ENCODE measurements at places on chromosomes 11 and 22.

DNA sequence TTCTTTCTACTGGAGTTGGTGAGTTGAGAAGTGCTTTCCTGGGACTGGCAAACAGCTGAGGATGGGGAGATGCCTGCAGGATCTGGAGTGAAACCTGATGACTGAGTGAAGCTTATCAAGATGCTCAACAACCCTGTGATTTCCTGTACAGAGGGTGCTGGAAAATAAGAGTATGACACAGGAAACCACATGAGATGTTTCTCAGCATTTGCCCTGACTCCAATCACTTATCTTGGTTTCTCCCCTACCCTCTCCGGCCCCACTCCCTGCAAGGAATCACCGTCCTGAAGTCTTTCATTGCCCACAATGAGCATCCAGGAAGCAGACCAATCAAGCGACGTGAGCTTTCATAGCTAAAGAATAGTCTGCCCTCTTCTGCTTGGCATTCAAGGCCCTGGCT is at the start of gene MRGPRX2:
TSS of gene MRGPRX2 (minus strand) at position 89 of the 400 bp plus-strand sequence. CDS start 4,315 bp downstream, outside the sequence.
- DNase-seq = no peak

DNA sequence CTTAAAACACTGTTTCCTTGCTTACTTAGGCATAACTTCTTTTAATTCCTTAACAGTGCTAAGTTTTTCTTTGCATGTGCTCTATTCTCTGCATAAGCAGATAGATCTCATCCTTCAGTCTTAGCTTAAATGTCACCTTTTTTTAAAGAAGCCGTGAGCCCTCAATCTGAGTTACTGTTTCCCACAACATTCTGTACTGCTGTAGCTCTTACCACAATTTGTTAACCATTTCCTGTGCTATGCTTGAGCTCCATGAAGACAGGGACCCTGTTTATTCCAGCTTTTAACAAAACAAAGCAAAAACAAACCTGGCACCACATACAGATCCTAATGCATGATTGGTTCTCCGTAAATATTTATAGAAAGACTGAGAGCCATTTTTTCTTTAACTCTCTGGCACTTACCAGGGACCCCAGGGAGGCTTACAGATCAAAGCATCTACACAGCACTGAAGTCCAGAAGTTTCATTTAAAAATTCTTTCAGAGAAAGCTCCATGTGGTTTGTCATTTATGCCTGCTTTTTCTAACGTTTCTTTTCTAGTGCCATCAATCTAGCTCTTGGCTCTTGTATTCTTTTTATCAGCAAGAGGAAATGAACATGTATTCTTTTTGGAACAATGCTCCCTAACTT is 74.9 kb downstream of the DYNC2H1 start:
- DNase-seq = no peak

GRCh38 chr11:69854713-69855112 is 35.5 kb upstream of the FGF3 start:
- DNase-seq = no peak

GRCh38 chr11:2767071-2767470 is 67.3 kb upstream of the KCNQ1OT1 start:
- DNase-seq = no peak

DNA sequence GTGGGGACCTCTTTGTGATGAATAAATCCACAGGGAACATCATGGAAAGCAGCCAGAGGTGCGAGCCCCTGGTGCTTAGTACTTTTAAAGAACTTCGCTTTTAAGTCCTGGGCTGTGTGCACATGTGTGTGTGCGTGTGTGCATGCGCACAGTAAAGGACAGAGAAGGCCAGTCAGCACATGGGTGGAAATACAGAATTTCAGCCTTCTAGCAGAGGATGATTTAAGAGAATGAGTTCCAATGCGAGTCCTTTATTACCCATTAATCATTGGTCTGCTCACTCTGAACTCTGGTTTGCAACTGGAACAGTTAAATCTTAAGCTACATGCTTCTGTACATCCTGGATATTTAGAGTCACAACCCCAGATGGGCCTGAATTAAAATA is 18.9 kb downstream of the TEAD1 start:
- no peak for DNase-seq

DNA sequence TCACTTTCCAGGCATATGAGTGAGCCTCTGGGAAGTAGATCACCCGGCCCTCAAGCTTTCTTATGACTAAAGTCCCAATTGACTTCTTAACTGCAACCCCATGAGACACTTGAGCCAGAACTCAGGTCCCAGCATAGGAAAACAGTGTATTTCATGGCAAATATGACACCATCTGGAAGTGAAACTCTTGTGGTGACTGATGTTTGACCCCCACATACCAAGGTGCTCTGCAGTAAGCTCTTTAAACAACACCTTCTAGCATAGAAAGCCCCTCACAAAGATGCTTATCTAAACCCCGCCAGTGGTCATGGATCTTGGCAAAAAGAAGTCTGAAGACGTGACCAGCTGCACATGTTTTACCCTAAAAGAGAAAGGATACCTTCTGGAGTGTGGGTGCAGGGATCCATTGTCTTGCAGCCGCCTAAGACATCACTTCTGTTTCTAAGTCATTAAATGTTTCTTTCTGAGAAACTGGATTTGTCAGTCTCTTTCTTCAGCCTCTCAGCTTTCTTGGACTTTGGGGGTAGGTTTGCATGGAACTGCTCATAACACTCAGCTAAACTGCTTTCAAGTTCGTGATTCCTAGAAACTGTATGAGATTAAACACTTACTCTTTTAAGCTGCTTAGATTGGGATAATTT is 7.4 kb upstream of the PELI3 start:
- no peak for DNase-seq

DNA sequence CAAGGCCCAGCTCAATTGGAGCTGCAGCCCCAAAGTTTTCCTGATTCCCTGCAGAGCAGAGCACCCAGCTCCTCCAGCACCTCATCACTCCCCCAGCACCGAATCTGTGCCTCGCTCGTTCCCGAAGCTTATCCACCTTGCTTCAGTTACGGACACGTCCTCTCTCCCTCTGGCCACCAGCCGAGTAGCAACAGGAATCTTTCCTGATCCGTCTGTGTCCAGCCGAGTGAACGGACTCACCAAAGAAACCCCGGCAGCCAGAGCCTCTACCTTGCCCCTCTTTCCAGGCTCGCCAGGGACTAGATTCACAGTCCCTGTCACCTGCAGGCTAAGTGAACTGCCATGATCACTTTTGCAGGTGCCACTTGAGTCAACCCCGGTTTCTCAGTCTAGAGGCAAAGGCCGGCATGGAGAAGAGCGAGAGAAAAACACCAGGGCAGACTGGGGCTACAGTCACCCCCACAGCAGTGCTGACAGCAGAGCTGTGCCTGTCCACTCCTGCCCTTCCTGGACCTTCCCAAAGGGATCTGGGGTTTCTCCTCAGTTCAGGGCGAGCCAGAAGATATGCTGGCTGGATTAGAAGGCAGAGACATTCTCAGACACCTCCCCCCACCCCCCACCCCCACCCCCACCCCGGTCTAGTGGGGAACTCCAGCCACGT is 32.3 kb downstream of the BID start:
- DNase-seq = no peak

GRCh38 chr11:47915374-47915773 is 65.0 kb upstream of the PTPRJ start:
- DNase-seq = no peak

DNA sequence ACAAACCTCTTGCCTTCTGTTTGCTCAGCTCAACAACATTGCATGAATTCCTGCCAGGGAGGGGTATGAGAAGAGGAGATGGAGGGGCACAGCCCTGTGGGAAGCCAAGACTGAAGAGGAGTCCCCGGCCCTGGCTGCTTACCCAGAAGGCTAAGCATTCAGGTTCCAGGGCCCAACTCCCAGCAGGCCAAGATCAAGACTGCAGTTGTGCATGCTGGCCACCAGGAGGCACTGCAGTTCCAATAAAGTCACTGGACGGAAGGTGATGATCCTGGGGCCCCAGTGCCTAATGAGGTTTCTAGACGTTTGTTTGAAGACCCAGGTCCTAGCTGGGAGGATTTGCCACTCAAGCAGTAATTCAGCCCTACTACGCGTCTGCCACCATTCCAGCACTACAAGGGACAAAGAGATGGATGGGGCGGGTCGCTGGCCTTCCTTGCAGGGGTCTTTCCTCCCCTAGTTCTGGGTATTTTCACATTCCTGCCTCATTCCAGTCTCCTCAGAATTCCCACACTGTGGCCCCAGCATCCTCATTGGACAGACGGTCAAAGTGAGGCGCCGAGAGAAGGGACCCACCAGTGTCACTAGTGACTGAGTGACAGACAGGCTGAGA is 23.6 kb downstream of the ALX4 start:
- DNase-seq = peak; percentile 43

DNA sequence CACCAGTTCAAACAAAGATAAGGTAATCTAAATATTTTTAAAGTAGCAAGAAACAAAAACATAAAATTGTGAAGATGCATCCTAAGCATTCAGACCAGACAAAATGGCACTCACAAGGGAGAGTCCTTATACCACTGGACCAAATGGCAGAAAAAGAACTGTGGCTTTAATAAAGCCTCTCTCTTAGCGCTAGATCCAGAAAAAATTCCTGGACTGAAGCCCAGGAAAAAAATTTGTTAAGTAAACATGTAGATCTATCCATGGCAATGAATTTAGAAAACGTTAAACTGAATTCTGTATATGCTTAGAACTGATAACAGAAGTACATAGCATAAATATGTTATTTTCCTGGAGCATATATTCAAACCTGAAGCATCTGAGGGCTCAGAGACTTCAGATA is 11.8 kb upstream of the CD59 start:
- DNase-seq = no peak

GRCh38 chr11:64890522-64890939 is 12.1 kb upstream of the EHD1 start:
- DNase-seq = no peak

DNA sequence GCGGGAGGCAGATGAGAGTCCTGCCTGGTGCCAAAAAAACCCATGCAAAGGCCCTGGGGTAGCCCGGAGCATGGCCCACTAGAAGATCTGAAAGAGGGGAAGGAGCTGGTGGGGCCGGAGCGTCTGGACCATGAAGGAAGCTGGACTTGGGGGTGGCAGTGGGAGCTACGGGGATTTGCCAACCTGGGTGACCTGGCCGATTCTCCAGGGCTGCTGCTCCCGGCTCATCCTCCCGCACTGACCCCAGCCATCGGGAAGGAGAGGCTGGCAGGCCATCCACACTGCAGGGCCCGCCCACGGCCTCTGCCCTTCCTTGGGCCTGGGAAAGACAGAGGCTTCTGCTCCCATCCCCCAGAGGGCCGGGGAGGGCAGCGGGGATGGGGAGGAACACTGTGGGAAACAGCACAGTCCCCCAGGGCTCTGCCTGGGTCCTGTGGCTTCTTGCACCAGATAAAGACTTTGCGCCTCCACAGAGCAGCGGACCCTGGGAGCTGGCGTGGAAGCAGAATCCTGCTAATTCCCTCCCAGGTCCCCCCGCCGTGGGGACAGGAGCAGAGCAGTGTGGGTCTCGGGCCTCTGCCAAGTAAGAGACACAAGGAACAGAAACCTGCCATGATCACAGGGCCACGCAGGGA is 87.1 kb upstream of the LINC01488 start:
- DNase-seq = no peak

DNA sequence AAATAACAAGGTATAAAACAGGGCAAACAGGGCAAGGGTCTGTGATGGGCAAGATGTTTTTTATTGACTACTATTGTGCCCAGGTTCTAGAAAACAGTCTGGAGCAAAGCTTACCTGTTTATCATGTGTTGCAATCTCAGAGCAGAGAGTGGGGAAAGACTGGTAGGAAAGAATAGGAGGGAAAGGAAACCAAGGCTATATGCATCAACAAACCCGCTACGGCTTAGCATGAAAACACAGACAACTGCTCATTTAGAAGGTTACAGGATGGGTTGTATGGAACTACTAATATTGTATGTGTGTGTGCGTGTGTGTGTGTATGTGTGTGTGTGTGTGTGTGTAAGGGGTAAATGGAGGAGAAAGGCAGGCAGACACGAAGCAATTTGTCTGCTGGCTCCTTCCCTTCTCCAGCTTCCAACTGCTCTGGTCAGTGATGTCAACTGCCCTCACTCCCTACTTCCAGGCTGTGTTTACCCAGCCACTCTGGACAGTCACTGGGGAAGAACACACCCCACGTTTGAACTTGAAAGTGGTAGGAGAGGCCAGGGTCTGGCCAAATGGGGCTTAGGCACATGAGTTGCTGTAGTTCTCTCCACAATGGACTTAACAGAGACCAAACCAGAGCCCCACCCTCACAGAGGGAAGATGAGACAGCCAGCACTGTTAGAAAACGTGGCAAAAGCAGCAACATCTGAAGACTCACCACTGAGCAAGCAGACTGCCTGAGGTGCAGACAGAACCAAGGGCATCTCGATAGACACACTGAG is 47.0 kb downstream of the GAB2 start:
- no peak for DNase-seq

GRCh38 chr22:39353346-39353745 is 3.6 kb downstream of the SYNGR1 start:
- no peak for DNase-seq

- DNase-seq = no peak
These were observed 49.2 kb upstream of the SYT7 start for GRCh38 chr11:61630089-61630488.

DNA sequence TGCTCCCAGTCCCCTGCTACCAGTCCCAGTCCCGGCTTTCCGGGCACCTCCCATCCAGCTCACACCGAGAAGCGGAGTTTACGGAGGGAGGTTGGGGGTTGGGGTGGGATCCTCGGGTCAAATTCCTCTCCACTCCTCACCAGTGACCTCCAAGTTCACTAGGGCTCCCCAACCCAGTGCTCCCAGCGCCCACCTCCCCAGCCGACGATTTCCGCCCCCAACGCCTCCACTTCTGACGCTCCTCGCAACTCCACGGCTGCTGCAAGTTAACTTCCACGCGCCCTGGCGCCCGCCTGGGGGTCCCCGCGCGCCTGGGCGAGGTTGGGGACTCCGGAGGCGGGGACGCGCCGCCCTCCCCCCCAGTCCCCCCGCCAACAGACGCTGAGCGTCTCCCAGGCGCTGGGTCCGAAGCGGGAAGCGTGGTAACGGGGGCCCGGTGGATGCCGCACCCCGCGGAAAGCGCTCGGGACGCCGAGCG is 526 bp downstream of the TPST2 start:
- no peak for DNase-seq

GRCh38 chr11:134178032-134178674 is 45.6 kb downstream of the NCAPD3 start:
- no peak for DNase-seq

DNA sequence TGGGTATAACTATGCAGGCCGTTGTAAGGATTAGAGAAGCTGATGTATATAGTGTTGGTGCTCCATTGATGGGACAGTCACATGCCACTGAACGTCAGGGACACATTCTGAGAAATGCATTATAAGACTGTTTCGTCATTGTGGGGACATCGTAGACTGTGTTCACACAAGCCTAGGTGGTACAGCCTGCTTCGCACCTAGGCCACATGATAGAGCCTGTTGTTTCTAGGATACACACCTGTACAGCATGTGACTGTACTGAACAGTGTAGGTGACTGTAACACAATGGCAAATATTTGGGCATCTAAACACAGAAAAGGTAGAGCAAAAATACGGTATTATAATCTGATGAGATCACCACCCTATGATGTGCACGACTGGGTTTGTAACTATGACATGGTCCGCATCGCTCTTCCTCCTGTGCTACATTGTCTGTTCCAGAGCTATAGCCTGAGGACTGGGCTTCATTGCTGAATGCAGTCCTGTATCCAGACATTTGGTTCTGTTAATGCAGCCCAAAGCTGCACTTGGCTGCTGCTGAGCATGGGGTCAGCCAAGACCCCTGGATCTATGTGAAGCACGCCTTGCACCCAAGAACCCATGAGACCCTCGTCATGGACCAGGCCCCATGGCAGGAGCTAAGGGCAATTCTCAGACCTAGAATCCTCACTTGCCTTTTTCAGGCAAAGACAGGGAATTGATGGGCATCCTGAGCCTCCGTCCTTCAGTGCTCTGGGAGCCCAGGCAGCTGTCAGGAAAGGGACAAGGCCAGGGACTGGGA is 51.1 kb upstream of the THY1 start:
- DNase-seq = no peak

GRCh38 chr11:123551079-123551478 is 103.3 kb downstream of the SCN3B start:
- DNase-seq = no peak

Measured in NCI-H1436 (cell line).